ENCODE measurements at places on chromosomes 4 and X.

GRCh38 chr4:145044341-145044740, 53.7 kb downstream of the ANAPC10 start:
- no peak for DNase-seq

- DNase-seq, result no peak
Observed at GRCh38 chr4:184066584-184067300, 150.9 kb downstream of the ENPP6 start.

DNA sequence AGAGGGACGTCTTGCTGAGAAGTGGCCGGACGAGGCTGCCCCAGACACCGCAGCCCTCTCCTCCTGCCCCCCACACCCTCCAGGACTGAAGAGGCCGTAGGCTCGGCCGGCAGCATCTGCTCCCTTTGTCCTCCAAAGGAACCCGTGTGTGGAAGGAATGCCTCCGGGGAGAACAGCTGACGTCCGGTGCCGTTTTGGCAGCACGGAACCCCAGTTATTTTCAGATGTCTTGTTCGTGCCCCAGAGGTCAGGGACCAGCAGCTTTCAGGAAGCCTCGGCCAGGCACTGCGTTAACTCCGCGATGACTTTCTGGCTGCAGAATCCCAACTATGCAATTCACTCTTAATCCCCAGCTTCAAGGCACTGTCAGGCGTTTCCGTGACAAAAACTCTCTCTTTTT, 10.9 kb upstream of the PPP2R3B start:
- DNase-seq, result no peak

GRCh38 chr4:21763855-21764254, 184.7 kb downstream of the KCNIP4 start:
- DNase-seq, result no peak

DNA sequence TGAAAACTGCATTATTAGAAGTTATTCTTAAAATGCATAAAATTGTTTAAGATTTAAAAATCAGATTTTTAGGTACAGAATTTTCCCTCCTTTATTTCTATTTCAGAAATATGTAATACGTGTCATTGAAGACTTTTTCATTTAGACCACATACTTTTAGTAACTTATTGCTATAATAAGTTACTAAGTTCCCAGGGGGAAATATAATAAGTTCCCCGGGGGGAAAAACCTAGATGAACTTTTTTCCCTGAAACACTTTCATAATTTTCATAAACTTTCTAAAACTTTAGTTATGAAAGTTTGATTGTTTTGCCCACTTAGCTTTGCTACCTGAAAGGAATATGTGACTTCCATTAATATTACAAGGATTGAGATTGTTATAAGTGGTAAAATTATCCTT, 1341.5 kb upstream of the IGFBP7 start:
- no peak for DNase-seq

DNA sequence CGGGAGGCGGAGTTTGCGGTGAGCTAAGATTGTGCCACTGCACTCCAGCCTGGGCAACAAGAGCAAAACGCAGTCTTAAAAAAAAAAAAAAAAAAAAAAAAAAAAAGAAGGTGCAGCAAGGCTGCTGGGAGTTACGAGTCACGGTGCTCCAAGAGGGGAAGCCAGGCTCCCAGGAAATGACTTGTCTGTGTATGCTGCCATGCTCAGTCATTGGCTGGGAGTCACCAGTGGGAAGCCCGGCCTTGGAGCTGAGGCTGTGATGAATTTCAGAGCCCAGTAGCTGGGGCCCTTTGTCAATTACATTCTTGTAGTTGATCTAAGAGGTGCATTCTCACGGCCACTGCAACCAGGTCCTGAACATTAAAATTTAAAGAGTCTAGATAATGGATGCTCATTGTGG, 1105.1 kb upstream of the TENM3 start:
- DNase-seq, result no peak

- DNase-seq, result no peak
Observed at GRCh38 chr4:44679060-44679459, 840 bp downstream of the GUF1 start.

DNA sequence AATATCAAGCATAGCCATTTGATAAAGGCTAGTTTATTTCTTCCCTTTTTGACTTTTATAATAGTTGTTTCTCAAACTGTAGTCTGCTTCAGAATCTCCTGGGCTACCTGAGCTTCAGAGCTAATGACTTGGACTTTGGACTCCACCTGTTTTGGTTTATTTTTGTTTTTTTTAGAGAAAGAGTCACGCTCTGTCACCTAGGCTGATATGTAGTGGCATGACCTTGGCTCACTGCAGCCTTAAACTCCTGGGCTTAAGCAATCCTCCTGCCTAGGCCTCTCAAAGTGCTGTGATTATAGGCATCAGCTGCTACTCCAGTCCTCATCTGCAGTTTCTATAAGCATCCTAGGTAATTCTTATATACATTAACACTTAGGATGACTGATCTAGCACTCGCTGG, 90.5 kb downstream of the DDIT4L start:
- no peak for DNase-seq

DNA sequence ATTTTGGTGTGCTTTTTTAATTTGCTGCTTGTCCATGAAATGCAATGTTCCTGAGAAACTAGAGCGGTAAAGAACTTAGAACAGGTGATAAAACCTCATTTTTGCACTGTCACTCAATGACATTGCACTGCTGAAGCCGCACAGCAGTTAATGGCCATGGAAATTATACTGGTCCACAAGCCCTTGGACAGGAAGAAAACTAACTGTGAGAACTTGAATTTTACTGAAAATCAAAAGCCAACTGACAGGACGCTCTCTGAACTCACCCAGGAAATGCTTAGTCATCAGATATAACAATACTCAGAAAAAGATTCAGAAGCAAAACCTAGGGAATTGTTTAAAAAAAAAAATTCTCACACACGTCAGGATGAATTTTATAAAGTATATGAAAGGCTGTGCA, 246.4 kb upstream of the SLC7A11 start:
- DNase-seq, result no peak

- DNase-seq, result no peak
Observed at GRCh38 chr4:124325690-124326089, 386.8 kb downstream of the ANKRD50 start.

DNA sequence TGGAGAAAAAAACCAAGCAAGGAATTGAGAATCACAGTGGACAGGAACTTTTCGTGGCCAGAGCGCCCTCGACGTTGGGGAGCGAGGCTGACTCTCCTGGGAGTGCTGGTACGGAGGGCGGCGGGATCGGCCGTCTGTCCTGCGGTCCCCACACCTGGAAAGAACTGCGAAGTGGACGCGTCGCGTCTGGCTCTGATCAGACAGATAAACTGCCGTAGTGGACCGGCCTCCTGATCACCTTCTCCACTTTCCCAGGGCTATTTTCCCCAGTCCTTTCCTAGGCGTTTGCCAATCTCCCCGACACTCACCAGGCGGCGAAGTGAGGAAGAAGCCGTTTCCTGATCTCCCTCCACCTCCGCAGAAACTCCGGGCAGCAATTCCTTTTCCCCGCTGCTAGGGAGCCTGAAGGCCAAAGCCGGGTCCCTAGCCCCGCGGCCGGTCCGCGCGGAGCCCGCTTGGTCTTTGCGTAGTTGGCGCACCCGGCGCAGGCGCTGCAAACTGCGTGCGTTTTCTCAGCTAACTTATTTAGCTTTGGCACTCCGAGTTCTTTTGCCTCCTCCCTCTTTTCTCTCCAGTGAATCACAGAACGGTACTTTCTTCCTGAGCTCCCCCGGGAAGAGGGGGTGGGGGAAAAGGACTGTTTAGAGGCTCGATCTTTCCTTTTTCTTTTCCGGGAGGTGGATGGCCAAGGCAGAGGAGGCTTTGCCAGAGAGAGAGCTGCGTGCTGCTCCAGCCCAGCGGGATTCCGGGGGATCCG, at the start of gene ARSJ:
Gene ARSJ, minus strand, starts transcription at position 500 of the 757 bp plus-strand sequence. CDS start 813 bp downstream, outside the sequence.
- no peak for DNase-seq

DNA sequence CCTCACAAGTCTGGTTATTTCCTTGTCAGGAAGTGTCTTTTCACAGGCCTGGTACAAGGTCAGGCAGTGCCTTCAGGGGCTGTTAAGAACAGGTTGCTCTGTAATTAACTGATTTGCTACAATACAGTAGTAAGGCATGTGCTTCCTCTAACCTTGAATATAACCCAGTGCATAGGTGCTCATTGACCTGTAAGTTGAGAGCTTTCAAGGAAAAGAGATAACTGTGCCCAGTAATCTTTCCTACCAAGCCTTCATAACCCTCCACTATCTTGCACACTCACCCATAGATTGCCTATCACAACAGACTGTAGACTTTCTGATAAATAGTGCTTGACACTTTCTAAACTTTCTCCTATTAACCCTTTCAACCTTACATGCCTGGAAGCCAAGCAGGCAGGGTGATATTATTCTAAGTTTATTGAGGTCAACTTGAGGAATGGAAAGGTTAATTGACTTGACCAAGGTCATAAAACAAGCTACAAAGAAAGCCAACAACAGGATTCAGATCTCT, 148.1 kb downstream of the PPARGC1A start:
- no peak for DNase-seq

DNA sequence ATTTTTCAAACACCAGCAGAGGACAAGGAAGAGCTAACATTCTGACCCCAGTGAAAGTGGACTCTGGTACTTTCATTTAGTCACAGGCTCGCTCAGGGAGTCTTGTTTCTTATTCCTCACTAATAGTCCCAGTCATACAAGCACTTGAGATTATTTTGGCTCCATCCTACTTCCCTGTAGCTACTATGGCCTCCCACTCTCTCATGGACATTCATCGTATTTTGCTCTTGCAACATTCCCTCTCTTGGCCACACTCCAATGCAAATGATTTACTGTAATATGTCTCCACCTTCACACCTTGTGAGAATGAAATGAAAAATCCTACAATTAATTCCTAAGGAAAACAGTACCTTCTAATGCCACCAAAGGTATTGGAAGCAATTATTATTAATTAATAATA, 21.3 kb downstream of the PLRG1 start:
- DNase-seq, result no peak

Data from activated T-helper 1 cell treated with Interleukin-2 at 50 U/mL for 16 hours (primary cell).